Stimulated activated CD8-positive, alpha-beta memory T cell treated with anti-CD3 and anti-CD28 coated beads, Interleukin-7, amount 100 ng/mL, for 24 hours (primary cell): ENCODE measurements at places on chromosomes 16 and 17.

DNA sequence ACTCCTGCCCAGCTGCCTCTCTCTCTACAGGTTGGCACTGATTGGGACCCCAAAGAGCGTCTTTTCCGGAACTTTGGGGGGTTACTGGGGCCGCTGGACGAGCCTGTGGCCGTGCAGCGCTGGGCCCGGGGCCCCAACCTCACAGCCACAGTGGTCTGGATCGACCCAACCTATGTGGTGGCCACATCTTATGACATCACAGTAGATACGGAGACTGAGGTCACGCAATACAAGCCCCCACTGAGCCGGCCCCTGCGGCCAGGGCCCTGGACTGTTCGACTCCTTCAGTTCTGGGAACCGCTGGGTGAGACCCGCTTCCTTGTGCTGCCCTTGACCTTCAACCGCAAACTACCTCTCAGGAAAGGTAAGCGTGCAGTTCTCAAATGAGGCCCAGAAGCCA lies 12.3 kb downstream of the XYLT2 start:
- no peak for DNase-seq

DNA sequence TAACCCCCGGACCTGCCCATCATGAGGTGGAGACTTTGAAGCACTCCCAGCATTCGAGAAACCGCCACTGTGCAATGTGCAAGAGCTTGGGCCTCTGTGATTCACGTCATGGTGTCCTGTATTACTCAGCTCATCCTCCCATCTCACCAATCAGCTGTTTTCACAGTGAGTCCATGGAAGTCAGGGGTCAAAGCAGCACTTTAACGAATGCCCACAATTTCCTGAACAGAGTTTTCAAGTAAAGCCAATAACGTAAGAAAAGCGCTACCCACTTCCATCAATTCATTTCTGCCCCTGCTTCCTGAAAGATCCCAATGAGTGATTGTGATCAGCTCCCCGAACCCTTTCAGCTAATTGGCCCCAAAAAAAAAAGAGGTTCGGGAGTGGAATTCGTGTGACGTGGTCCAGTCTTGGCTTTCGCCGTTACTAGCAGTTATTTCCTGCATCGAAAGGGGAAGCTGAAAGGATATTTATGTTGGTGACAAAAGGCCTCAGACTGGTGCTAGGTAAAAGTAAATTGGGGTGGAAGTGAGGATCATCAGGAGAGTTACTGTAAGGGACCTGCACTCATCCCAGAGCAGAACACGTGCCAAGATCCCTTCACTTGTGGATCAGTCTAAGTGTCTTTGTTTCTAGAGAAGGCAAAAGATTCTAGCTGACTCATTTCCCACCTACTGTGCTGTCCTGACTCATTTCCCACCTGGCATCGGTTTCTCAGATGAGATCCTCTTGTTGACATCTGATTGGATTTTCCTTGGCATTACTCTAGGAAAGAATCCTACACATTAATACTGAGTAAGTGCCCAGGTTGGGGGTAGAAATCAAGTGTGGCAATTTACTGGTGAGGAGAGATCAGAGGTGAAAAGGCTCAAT lies 136.7 kb upstream of the NUDT7 start:
- no peak for DNase-seq

GRCh38 chr16:1442697-1443096 lies 1.7 kb downstream of the CCDC154 start:
- no peak for DNase-seq

DNA sequence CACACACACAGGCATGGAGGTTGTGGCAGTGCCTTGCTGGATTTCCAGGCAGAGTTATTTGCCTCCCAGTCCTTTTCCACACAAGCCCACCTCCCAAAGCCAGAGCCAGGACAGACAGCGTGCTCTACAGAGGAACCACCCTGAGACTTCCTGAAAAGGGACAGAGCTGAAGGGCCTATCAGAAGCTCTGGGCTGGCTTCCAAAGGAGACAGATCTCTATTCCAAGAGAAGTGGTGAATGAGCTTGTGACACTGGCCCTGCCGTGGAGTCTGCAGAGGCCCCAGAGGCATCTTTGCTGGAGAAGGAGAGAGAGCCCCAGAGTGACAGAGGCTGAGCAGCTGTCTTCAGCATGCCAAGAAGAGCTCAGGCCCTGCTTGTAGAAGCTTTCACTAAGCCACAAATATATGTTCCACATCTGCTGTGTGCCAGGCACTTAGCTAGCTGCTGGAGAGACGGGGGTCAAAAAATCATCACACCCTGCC lies 8.3 kb upstream of the LPCAT2 start:
- DNase-seq, result no peak

- no peak for DNase-seq
Measured at GRCh38 chr16:86869288-86870022, 291.1 kb downstream of the FOXL1 start.

DNA sequence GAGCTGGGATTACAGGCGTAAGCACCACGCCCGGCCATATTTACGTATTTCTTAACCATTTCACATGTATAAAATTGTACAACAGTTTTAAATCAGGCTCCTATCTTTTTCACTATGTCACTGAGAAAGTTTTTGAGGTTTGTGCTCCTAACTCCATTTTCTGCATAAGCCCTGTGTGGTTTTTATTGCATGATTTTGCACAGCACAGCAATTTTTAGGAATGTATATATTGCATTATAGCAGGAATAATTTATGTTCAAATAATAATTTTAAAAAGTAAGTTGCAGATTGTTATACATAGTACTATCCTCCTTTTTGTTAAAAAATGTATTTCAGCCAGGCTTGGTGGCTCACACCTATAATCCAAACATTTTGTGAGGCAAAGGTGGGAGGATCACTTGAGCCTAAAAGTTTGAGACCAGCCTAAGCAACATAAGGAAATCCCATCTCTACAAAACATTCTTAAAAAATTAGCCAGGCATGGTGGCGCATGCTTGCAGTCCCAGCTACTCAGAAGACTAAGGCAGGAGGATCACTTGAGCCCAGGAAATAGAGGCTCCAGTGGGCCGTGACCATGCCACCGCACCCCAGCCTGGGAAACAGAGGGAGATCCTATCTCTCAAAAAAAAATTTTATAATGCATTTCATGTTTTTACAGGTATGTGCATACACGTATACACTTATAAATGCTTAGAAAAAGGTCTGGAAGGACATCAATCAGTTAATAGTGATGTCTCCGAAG lies 26.0 kb downstream of the SMG6 start:
- no peak for DNase-seq

DNA sequence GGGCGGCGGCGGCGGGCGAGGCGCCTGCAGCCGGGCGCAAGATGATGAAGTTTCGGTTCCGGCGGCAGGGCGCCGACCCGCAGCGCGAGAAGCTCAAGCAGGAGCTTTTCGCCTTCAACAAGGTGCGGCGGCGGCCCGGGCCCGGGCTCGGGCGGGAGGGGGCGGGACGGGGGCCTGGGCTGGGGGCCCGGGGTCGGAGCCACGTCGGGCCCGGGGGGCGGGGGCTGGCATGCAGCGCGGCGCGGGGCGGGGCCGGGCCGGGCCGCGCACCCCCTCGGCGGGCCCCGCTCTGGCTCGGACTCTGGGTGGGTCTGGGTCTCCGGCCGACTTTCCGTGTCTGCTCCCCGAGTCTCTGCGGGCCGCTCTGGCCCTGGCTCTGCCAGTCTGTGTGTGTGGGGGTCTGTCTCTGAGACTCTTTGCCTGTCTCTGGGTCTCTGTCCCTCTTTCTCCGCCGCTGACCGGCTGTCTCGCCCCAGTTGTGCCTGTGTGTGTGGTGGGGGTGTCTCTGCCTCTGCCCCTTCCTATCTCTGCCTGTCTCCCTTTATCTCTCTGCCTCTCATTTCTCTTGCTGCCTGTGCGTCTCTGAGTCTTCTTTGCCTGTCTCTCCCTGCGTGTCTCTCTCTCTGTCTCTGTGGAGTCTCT lies 328 bp downstream of the LLGL1 start:
- no peak for DNase-seq

DNA sequence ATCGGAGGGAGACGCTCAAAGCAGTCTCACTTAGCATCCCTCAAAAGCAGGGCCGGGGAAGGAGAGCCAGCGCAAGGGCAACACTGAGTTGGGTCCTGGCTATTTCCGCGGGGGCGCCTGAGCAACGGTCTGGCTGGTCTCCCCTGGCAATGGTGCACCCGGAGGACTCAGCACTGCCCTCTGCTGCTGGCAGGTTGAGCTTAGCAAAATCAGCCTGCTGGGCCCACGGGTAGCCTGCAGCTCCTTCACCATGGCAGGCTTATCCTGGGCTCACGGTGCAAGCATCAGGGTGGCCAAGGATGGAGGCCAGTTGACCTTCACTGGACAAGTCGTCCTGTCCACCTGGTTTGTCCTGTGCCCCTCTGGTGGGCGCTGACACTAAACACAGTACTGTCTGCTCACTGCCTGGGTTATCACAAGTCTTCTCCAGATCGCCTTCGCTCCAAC lies 14.4 kb upstream of the ALDH3A1 start:
- peak; percentile 31 for DNase-seq

GRCh38 chr17:73430848-73431247 lies 119.0 kb upstream of the CDC42EP4 start:
- no peak for DNase-seq

DNA sequence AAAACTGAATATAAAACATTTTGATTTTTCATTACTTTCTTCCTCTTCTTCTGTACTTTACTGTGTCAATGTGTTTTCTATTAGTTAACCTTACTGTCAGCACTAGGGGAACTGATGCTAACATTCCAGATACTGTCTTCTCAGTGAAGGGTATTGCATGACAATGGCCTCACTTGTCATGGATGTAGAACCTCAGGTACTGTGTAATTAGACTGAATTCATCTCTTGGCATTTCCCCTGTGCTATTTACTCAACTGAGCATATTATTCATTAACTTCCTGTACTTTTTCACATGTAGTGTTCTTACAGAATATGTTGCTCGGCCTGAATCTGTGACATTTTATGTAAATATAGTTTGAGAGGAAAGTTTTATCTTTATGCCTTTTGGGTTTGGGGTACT lies 237.0 kb downstream of the CA10 start:
- DNase-seq, result no peak

- no peak for DNase-seq
Measured at GRCh38 chr17:71200597-71200996, 920.2 kb upstream of the SOX9 start.

GRCh38 chr17:14069251-14070021 lies at the start of gene COX10:
TSS of gene COX10 (plus strand) at chr17:14069504. CDS start at chr17:14069606, 102 bp downstream.
- peak; percentile 75 for DNase-seq

GRCh38 chr17:60393840-60394723 lies 2.1 kb upstream of the USP32 start:
- no peak for DNase-seq

DNA sequence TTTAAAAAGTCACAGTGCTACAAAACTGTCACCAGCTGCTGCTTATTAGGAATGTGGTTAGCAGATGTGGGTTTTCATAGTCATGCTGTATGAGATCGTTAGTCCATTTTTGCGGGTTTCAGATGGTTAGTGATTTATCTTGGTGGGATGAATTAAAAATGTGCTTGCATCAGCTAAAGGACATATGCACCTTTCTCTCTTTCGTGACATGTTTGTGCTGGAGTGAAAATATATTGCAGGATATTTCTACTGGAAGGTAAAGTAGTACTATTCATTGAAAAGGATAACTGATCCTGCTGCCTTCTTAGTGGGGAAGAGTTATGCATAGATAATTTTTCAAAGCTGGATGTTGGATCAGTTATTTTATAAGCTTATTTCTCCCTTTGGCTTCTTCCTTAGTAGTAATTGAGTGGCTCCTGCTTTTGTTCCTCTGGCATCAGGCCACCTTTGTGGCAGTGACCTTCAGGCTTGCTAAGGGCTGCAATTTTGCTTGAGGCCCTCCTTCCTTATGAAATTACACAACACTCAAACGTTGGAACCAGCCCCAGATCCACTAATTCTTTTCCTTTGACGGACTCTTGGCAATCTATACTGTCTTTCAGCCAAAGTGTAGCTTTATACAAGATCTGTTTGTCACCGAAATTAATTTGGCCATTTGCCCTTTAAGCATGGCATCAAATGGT lies 7.5 kb upstream of the SNTB2 start:
- DNase-seq, result no peak

- no peak for DNase-seq
Measured at GRCh38 chr17:8326511-8327302, 12.9 kb upstream of the ODF4 start.

- DNase-seq, result no peak
Measured at GRCh38 chr16:2822158-2822495, 5.1 kb downstream of the PRSS21 start.

GRCh38 chr16:27754788-27755690 lies 205.1 kb downstream of the KATNIP start:
- DNase-seq, result no peak

- no peak for DNase-seq
Measured at GRCh38 chr17:81207610-81208581, 14.9 kb downstream of the CEP131 start.

DNA sequence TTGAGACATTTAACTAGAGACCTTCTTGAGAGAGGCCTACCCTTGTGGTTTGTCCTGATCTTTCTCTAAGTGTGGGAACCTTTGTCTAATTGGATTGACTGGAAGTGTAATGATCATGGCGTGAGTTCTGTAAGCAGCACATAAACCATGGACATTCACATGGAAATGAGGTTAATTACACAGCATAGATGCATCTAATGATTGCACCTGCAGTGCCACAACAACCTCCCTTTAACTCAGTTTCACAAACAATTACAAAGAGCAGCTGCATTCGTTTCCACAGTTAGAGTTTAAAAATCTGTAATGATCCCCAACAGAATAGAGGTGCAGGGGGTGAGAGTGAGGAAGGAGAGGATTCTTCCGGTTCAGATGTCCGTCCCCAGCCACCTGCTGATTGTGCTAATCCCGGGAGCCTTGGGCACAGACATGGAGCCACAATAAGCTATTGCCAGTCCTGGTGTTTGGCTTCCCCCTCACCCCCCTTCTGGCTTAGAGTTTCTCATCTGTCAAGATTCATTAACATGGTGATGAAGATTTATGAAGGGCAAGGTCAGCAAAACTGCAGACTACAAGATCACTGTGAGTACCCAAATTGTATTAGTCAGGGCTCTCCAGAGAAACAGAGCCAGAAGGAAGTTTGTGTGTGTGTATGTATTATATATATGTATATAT lies 659.2 kb upstream of the SOX9 start:
- no peak for DNase-seq

- DNase-seq, result no peak
Measured at GRCh38 chr17:37729905-37730304, 15.0 kb downstream of the HNF1B start.

GRCh38 chr16:22813223-22813947 lies 577 bp upstream of the HS3ST2 start:
- peak; percentile 4 for DNase-seq

GRCh38 chr17:28346199-28346580 lies 10.6 kb downstream of the TNFAIP1 start:
- no peak for DNase-seq

DNA sequence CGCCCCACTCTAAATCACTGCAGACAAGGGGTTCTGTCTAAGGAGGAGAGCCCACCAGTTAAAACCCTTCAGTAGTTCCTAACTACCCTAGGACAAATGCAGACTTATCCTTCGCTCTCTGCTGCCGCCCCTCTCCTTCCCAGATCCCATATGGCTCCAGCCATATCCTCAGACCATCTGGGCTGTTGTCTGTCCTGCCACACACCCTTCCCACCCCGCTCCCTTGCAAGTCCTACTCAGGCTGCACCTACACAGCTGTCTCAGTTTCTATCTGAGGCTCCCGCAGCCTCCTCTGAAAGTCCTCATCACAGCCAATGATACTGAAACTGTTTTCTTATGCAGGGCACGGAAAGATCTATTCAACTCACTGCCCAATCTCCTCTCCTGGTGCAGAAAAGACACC lies 720 bp upstream of the BCKDK start:
- DNase-seq, result no peak
